ENCODE measurements at places on chromosomes 3 and 15.

GRCh38 chr15:32718821-32719716 lies 1.3 kb downstream of the GREM1 start:
- DNase-seq = no peak

- DNase-seq = no peak
These were observed 39.3 kb upstream of the P3H2 start for GRCh38 chr3:190159902-190160435.

DNA sequence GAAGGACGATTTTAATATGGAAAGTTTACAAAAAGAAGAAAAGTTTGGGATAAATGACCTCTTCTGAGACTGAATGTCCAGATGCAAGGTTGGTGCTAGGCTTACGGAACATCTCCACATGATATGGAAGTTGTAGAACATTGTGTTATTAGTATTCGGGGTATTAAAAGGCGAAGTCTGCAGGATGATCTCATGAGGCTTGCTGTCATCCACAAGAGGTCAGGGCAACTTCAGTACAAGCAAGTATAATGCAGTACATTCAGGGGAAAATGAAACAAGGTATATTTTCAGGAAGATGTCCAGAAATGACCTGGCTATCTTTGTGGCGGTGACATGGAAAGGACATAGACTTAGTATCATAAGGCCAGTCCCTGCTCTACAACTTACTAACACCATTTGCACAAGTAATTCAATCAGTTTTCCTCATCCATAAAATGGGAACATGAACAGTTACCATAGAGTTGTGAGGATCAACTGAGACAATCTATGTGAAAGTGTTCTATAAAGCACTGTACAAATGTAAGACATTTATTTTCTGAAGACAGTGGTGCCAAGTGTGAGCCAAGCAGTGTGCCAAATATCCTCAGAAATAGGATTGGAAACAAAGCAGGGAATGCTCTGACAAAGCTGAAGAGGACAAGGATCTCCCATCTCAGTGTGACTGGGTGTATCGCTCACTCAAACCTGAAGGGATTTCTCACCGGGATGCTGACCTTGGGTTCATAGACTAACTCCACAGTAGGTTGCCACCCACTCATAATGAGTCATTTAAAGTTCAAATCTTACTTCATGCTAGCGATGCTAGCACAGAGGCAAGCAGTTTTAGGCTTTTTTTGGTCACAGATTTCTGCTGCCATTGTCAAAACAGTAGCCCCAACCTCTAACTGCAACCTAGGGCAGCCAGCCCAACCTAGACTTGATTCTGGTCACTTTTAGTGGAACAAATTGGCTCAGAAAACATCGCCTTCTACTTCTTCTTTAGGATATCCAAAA lies 118.3 kb downstream of the TIGIT start:
- DNase-seq = no peak

DNA sequence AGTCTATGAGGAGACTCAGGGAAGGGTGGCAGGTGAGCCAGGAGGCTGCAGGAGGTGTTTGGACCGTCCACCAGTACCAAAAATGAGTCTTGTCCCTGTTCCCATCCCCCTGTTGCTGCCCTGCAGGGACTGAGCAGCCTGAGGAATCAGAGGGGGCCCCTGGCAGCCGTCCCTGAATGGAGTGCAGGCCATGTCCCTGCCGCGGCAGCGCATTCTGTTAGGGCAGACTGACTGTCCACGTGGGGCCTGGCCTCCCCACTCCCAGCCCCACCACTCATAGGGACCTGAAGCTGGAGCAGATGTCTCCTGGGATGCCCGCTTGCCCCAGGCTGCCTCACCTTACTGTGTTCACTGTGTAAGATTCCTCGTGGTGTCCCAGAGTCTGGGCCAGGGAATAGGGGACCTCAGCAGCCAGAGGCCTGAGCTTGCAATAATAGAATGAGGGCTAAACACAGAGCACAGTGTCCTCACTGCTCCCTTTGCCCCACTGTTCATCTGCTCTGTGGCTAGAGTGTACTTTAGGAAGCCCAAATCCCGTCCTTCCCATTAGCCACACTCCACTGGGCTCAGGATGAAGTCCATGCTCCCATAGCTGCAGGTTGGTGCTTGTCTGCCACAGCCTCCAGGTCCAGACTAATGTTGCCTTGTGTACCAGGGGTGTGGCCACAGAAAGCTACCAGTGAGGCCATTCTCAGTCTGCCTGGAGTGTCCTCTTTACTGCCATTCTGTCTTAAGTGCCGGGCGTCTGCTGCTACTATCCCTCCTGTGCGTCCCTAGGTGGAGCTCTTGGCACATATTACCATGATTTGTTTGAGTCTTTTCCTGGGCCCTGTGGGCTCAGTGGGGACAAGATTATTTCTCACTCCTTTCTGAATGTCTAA lies 63.2 kb downstream of the HCN4 start:
- no peak for DNase-seq

Data from GF-D8 (cell line).